Bone marrow (tissue), 2 donors: ENCODE measurements at places on chromosomes 12 and 14.
A peak's percentile ranks its signal among the peaks of the same experiment; 100 is the strongest.

GRCh38 chr14:74459289-74459946 is 33.4 kb upstream of the SYNDIG1L start:
- peak; percentile 3 for DNase-seq

GRCh38 chr14:24260026-24260779 is 2.8 kb downstream of the TGM1 start:
- DNase-seq = no peak

- no peak for DNase-seq
Observed at GRCh38 chr12:27355979-27356378, 23.3 kb downstream of the BMAL2 start.

- no peak for DNase-seq
Observed at GRCh38 chr14:54815016-54815415, 87.6 kb downstream of the GCH1 start.

DNA sequence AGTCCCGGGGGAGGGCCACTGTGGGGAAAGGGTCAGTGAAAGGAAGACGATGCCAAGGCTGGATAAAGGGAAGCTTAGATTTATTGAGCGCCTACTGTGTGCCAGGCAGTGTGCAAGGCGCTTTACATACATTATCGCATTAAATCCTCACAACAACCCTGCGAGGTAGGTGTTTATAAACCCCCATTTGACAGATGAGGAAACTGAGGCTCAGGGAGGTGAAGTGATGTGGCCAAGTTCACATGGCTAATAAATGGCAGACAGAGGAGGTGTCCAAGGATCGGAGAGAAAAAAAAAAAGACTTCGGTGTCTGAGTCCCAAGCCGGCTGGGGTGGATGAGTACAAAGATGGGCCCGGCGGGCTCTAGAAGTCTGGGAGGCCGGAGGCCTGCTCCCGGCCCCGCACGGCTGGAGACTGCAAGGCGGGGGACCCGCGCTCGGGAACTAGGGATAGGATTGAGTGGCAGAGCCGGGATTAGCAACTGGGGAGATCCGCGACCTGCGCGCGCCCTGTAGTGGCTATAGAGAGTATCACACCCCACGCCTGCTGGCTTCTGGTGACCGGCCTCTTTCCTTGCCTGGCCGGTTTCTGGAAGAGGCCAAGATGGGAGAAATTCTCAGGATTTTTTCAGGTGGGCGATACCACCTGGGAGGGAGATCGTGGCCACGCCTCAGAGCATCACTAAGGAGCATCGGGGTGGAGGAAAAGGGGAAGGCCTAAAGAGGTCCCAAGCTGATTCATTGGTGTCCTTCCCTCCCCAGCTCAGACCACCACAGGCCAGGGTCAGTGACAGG is 3.9 kb downstream of the DDN start:
- DNase-seq = no peak
